ENCODE measurements at places on chromosomes 12 and 14. TPM values are rescaled to one million over a fixed set of nuclear protein-coding genes. Genes with fewer than 3 reads are reported as not detected.

GRCh38 chr12:108317308-108318234 lies 21.5 kb downstream of the CMKLR1 start:
- no peak overlapping the region for H3K27ac ChIP-seq
- H3K4me3 ChIP-seq, result no peak overlapping the region
- H3K27me3 ChIP-seq, result no peaks in the 10 kb centered on the region
- H3K36me3 ChIP-seq, result no peaks in the 10 kb centered on the region
- no peak for DNase-seq
- no peaks in the 10 kb centered on the region for H3K4me1 ChIP-seq

- DNase-seq, result no peak
- H3K4me3 ChIP-seq, result no peak overlapping the region
- no peaks in the 10 kb centered on the region for H3K27me3 ChIP-seq
- no peak overlapping the region for H3K27ac ChIP-seq
- no peaks in the 10 kb centered on the region for H3K36me3 ChIP-seq
- H3K4me1 ChIP-seq, result no peaks in the 10 kb centered on the region
Observed at GRCh38 chr12:69350777-69351176, 2.6 kb downstream of the LYZ start.

DNA sequence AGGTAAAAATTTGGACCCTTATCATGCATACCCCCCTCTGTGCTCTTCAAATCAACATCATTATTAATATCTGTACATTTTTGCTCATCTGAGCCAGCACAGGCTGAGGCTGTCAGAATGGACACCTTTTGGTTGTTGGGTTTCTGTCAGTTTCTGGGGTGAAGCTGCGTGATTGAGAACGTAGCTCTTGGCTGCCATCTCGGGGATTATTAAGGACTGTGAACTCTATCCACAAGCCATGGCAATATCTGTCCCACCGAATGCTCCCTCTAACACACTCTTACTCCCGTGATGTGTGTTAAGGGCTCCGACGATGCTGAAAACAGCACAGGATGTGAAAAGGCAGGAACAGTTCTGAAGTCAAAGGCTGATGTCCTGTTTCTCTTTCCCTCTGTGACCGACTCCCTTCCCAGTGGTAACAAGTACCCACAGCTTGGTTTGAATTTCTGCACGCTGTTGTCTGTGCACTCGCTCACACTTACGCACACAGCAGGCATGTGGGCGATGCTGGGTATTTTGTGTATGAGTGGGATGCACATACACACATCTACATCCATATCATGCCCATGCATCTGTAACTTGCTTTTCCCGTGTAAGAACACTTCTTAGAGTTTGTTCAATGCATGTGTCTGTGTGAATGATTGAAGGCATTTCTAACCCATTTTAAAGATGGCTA lies 405.6 kb downstream of the TMEM121 start:
- no peak overlapping the region for H3K4me3 ChIP-seq
- no peaks in the 10 kb centered on the region for H3K4me1 ChIP-seq
- DNase-seq, result no peak
- H3K27me3 ChIP-seq, result no peaks in the 10 kb centered on the region

DNA sequence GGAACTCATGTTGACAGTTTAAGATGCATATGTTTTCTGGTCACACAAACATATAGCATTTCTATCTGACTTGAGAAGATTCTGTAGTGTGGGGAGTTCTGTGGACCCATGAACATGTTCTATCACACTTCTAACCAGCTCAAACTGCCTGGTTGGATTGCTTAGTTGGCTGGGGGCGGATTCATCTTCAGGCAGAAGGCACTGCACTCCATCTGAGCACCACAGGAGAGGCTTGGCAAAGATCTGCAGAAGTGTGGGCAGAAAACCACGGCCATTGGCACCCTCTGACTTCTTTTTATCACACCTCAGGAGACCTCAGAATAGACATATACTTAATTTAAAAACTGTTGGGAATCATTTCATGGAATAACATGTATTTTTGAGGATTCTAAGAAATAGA lies 68.5 kb downstream of the LIN7A start:
- H3K4me3 ChIP-seq, result no peak overlapping the region
- H3K27me3 ChIP-seq, result no peaks in the 10 kb centered on the region
- H3K4me1 ChIP-seq, result no peaks in the 10 kb centered on the region

GRCh38 chr12:90174198-90174510 lies 465.5 kb upstream of the ATP2B1 start:
- H3K36me3 ChIP-seq, result no peaks in the 10 kb centered on the region
- no peaks in the 10 kb centered on the region for H3K27me3 ChIP-seq
- DNase-seq, result no peak
- H3K4me1 ChIP-seq, result no peaks in the 10 kb centered on the region

CD163L1 gene
- 7.0 TPM for total RNA-seq

ALX1 gene
- total RNA-seq, result 1.6 TPM

DNA sequence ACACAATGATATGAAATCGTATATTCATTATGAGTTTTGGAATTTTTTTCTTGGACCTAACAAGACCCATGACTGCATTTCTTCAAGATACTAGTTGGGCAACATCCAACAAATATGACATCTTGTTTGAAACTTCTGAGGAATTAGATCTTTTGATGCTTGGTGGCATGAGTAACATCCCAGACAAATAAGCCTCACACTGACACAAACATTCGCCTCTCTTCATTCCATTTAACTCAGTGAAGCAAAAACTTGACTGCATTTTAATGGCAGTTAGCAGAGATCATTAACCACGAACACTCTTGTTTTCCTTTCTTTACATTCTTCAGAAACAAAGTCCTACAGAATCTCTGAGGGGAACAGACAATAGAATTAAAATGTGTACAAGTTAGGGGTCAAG lies 758.3 kb downstream of the C12orf50 start:
- H3K4me1 ChIP-seq, result no peaks in the 10 kb centered on the region
- H3K27ac ChIP-seq, result no peak overlapping the region
- no peaks in the 10 kb centered on the region for H3K27me3 ChIP-seq
- H3K36me3 ChIP-seq, result no peaks in the 10 kb centered on the region
- no peak overlapping the region for H3K4me3 ChIP-seq

- no peaks in the 10 kb centered on the region for H3K27me3 ChIP-seq
- no peaks in the 10 kb centered on the region for H3K4me1 ChIP-seq
- no peak for DNase-seq
- H3K36me3 ChIP-seq, result no peaks in the 10 kb centered on the region
Observed at GRCh38 chr12:61357496-61357895, 902.7 kb upstream of the USP15 start.

- H3K4me3 ChIP-seq, result no peak overlapping the region
- H3K27me3 ChIP-seq, result no peaks in the 10 kb centered on the region
- no peaks in the 10 kb centered on the region for H3K4me1 ChIP-seq
- H3K27ac ChIP-seq, result no peak overlapping the region
- H3K36me3 ChIP-seq, result no peaks in the 10 kb centered on the region
- DNase-seq, result no peak
Observed at GRCh38 chr14:68440820-68441219, 352.0 kb downstream of the ZFP36L1 start.

GRCh38 chr14:67373347-67373746 lies 13.2 kb downstream of the EIF2S1 start:
- no peak overlapping the region for H3K4me3 ChIP-seq
- H3K36me3 ChIP-seq, result peaks cover 27% of the 10 kb centered on the region
- no peak for DNase-seq
- H3K27ac ChIP-seq, result no peak overlapping the region
- H3K4me1 ChIP-seq, result no peaks in the 10 kb centered on the region
- no peaks in the 10 kb centered on the region for H3K27me3 ChIP-seq

RIMKLB gene
- 45.5 TPM for total RNA-seq

DBX2 gene
- total RNA-seq, result not detected

GRCh38 chr14:92984082-92984788 lies 61.3 kb downstream of the CHGA start:
- no peaks in the 10 kb centered on the region for H3K36me3 ChIP-seq
- H3K27me3 ChIP-seq, result no peaks in the 10 kb centered on the region
- H3K4me1 ChIP-seq, result no peaks in the 10 kb centered on the region
- DNase-seq, result no peak
- no peak overlapping the region for H3K4me3 ChIP-seq
- H3K27ac ChIP-seq, result no peak overlapping the region

GRCh38 chr14:51922624-51923023 lies 62.2 kb downstream of the GNG2 start:
- no peak overlapping the region for H3K4me3 ChIP-seq
- H3K36me3 ChIP-seq, result no peaks in the 10 kb centered on the region
- H3K4me1 ChIP-seq, result no peaks in the 10 kb centered on the region
- no peaks in the 10 kb centered on the region for H3K27me3 ChIP-seq
- H3K27ac ChIP-seq, result no peak overlapping the region

GRCh38 chr12:47832263-47832933 lies 12.7 kb upstream of the HDAC7 start:
- no peaks in the 10 kb centered on the region for H3K36me3 ChIP-seq
- no peak overlapping the region for H3K27ac ChIP-seq
- no peaks in the 10 kb centered on the region for H3K27me3 ChIP-seq

CRIP1 gene
- 381 TPM for total RNA-seq

SLCO1B1 gene
- total RNA-seq, result not detected

SMCO2 gene
- total RNA-seq, result 0.38 TPM

DNA sequence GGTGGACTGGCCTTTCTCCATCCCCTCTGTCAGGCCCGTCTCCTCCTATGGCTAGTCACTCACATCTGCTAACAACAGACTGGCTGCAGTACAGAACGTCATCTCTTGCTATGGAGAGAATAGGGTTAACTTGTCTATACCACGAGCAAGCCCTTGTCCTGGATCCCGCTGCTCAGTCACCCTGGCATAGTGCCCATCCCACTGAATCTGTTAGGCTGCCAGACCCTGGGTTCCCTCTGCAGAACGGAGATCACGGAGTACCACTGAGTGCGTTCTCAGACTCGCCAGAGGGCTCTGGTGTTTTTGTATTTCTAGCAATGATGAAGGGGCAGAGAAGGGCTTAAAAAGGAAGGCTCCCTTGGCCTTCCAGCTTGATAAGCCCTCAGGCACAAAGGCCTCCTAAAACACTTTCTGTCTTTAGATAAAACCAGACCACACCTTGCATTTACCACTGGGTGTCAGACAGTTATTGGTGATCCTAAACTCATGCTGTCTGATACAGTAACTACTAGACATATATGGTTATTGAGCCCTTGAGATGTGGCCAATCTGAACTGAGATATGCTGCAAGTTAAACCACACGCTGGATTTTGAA lies 6.3 kb upstream of the NRIP2 start:
- H3K4me3 ChIP-seq, result no peak overlapping the region
- H3K36me3 ChIP-seq, result peaks cover 6% of the 10 kb centered on the region
- no peak for DNase-seq
- no peak overlapping the region for H3K27ac ChIP-seq
- no peaks in the 10 kb centered on the region for H3K4me1 ChIP-seq

DAO gene
- 0.41 TPM for total RNA-seq

GRCh38 chr14:98623788-98624415 lies 648.1 kb downstream of the BCL11B start:
- H3K27ac ChIP-seq, result no peak overlapping the region
- H3K36me3 ChIP-seq, result no peaks in the 10 kb centered on the region
- peak; percentile 17 for DNase-seq
- H3K4me3 ChIP-seq, result no peak overlapping the region
- H3K27me3 ChIP-seq, result no peaks in the 10 kb centered on the region

AKAP6 gene
- 10.5 TPM for total RNA-seq

DNA sequence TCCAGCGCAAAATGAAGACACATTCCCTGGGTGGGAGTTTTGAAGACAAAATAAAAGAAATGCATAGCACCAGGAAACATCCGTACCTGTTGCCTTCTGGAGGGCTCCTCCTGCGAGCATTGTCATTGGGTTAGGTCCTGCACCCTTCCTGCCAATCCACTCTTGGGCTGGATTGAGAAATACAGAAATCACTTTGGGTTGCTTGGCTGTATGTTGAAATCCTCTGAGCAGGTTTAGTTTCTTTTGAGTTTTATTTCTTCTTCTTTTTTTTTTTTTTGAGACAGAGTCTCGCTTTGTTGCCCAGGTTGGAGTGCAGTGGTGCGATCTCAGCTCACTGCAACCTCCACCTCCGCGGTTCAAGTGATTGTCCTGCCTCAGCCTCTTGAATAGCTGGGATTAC lies 67.6 kb downstream of the ARF6 start:
- peaks cover 3% of the 10 kb centered on the region for H3K4me1 ChIP-seq
- peak overlapping the region; percentile 53 for H3K27ac ChIP-seq
- DNase-seq, result no peak
- H3K36me3 ChIP-seq, result no peaks in the 10 kb centered on the region
- no peaks in the 10 kb centered on the region for H3K27me3 ChIP-seq

GRCh38 chr12:10190558-10191388 lies 11.9 kb downstream of the TMEM52B start:
- no peak overlapping the region for H3K4me3 ChIP-seq
- peak; percentile 73 for DNase-seq
- H3K27me3 ChIP-seq, result no peaks in the 10 kb centered on the region
- H3K4me1 ChIP-seq, result no peaks in the 10 kb centered on the region

DNA sequence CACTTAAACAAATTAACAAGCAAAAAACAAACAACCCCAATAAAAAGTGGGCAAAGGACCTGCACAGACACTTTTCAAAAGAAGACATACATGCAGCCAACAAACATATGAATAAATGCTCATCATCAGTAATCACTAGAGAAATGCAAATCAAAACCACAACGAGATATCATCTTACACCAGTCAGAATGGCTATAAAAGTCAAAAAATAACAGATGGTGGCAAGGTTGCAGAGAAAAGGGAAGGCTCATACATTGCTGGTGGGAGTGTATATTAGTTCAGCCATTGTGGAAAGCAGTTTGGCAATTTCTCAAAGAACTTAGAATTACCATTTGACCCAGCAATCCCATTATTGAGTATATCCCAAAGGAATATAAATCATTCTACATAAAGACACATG lies 34.6 kb upstream of the NT5DC3 start:
- no peak overlapping the region for H3K27ac ChIP-seq
- no peaks in the 10 kb centered on the region for H3K4me1 ChIP-seq
- DNase-seq, result no peak
- H3K4me3 ChIP-seq, result no peak overlapping the region
- H3K27me3 ChIP-seq, result no peaks in the 10 kb centered on the region
- H3K36me3 ChIP-seq, result no peaks in the 10 kb centered on the region

GLI1 gene
- 2.8 TPM for total RNA-seq

GALNT16 gene
- total RNA-seq, result 13.1 TPM

GRCh38 chr14:72472845-72473244 lies 421.1 kb downstream of the DPF3 start:
- no peak overlapping the region for H3K4me3 ChIP-seq
- no peaks in the 10 kb centered on the region for H3K4me1 ChIP-seq
- no peak for DNase-seq
- H3K36me3 ChIP-seq, result no peaks in the 10 kb centered on the region
- no peaks in the 10 kb centered on the region for H3K27me3 ChIP-seq
- H3K27ac ChIP-seq, result no peak overlapping the region

TSPAN8 gene
- total RNA-seq, result 77.3 TPM

PRKD1 gene
- 45.1 TPM for total RNA-seq
